AG08396 (cell line): ENCODE measurements at places on chromosomes 13 and 19.

GRCh38 chr19:45630463-45630862, 8.7 kb downstream of the EML2 start:
- peak; percentile 82 for DNase-seq

DNA sequence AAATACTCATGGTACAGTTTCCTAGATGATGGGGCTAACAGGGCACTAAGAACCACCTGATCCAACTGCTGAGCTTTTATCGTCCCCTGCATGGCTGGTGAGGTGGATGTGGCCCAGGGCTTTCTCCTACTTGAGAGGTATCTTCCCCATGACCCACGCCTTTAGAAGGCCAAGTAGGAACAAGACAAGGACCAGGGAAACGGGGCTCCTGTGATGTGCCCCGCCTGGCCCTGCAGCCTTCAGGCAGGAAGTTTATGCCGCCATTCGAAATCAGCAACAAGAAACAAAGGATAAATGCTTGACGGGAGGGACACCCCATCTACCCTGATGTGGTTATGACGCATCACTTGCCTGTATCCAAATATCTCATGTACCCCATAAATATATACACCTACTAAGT, 4.1 kb downstream of the NLRP13 start:
- no peak for DNase-seq

DNA sequence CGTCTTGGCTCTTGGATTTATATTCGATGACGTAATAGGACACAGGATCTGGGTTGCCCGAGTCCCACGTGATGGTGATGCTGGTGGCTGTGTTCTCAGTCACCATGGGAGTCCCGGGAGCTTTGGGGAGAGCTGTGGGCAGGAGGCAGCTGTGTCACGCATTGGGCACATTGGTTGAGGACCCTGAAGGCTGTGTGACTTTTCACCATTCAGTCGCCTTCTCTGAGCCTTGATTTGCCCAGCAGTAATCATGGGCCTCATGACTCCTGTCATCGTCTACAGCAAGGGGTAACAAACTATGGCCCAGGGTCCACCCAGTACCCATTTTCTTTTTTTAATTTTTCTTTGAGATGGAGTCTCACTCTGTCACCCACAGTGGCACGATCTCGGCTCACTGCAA, 96.3 kb downstream of the PTPRS start:
- no peak for DNase-seq

GRCh38 chr19:2729943-2730818, 9.0 kb upstream of the DIRAS1 start:
- no peak for DNase-seq

GRCh38 chr19:18153556-18154134, 682 bp downstream of the PIK3R2 start:
- peak; percentile 51 for DNase-seq

- peak; percentile 40 for DNase-seq
Measured at GRCh38 chr13:28046981-28047380, 53.4 kb downstream of the FLT3 start.

- no peak for DNase-seq
Measured at GRCh38 chr13:27965343-27965739, 3.8 kb downstream of the CDX2 start.

- DNase-seq: no peak
Measured at GRCh38 chr19:33953023-33953422, 156.4 kb downstream of the KCTD15 start.

GRCh38 chr19:41533671-41534215, 42.2 kb upstream of the CEACAM21 start:
- DNase-seq: no peak

- no peak for DNase-seq
Measured at GRCh38 chr13:110458594-110459365, 102.7 kb downstream of the RAB20 start.

DNA sequence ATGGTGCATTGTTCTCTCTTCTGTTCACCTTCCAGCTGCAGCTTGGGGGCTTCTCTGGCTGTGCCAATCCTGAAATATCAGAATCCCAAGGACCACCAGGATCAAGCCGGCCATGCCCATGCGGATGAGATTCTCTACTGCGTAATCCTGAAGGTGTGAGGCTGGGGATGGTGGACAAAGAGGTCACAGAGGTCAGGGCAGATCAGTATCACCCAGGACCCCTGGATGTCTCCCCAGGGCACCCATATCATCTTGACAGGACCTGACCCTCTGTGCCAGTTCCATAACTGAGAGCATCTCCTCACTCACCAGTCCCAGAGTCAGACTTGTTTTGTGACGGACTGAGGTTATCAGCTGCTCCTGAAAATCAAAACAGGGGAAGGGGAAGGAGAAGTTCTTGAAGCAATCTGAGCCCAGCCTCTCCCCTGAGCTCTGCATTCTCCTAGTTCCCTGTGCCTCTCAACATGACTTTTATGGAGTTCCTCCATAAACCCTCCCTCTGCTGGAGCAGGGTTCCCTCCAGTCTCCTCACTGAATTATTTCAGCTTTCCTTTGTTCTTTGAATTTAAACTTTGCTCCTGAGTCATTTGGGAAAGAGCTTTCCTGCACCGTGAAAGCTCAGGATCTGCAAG, 5.5 kb downstream of the LILRA5 start:
- no peak for DNase-seq

- DNase-seq: no peak
Measured at GRCh38 chr13:26988059-26988769, 183.4 kb downstream of the USP12 start.

DNA sequence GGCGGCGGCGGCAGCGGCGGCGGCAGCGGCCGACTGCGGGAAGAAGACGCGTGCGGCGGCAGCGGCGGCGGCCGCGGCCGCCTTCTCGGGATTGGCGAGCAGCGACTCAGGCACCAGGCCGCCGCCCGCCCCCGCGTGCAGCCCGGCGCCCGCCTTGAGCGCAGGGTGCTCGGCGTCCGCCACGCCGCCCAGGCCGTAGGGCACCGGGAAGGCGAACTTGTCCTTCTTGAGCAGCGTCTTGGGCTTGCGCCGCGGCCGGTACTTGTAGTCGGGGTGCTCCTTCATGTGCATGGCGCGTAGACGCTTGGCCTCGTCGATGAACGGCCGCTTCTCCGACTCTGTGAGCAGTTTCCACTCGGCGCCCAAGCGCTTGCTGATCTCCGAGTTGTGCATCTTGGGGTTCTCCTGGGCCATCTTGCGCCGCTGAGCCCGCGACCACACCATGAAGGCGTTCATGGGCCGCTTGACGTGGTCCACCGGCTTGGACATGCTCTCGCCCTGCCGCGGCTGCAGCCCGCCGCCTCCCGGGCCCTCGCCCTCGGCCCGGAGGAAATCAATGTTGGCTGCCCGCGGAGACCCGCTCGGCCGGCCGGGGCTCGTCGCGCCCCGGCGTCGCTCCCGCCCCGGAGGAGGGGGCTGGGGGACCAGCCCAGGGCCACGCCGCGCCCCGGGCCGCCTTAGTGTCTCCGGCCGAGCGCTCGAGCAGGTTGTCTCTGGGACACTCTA, 621 bp downstream of the SOX21 start:
- no peak for DNase-seq

DNA sequence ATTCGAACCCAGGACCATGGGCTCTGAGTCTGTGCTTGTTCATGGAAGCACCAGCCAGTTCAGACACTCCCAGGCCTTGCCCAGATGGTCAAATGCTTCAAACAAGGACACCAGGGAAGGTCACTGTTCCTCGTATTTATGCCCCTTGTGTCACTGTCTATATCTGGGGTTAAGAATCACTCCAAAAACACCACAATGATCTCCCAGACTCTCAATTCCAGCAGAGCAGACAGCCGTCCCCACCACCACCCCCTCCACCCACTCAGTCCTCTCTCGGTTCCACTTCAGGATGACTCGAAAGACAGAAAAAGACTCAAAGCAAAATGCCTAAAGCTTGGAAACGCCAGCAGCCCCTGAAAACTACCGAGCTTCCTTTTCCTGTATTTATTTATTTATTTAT, 79.0 kb downstream of the INSR start:
- no peak for DNase-seq

- DNase-seq: no peak
Measured at GRCh38 chr19:35790981-35791813, 15.8 kb downstream of the ARHGAP33 start.

- no peak for DNase-seq
Measured at GRCh38 chr19:15937771-15938170, 3.4 kb upstream of the CYP4F11 start.

GRCh38 chr13:27968316-27969081, 616 bp downstream of the CDX2 start:
- DNase-seq: no peak

DNA sequence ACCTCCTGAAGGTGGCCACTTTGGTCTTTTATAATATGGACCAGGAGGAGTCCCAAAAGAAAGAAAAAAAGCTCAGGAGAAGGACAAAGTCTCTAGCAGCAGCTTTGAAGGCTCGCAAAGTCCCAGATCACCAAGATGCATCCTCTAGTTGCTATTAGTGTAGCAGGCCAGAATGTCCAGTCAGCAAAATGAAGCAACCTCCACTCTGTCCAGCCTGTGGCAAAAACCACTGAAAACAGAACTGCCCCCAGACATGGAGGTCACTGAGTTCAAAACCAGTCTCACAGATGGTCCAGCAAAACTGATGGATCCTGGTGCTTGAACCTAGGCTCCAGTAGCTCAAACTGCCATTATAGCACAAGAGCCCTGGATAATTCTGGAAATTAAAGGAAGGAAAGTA, 10.4 kb downstream of the LILRB4 start:
- DNase-seq: no peak

DNA sequence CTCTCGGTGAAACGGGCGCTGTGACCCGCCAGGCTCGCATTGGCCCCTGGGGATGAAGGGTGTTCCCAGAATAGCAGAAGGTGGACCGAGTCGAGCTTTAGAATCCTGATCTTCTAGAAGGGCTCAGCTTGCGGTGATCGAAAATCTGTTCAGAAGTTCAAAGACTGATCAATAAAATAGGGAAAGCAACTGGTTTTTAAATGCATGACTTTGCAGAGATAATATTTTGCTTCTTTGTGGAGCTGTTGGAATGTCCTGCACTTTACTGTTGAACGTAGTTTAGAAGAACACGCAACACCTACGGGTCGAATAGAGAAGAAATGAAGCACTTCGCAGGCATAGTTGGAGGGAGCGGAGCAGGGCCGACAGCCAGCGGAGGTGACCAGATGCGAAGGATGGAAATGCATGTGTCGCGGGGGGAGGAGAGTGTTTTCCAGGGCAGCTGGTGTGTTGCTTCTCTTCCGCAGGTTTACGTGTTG, 766 bp downstream of the CEBPG start:
- DNase-seq: peak; percentile 35

GRCh38 chr19:4831304-4831978, at the start of gene TICAM1:
Gene TICAM1 (minus strand): TSS chr19:4831712. CDS start chr19:4818377, 13,335 bp downstream.
- DNase-seq: peak; percentile 85

GRCh38 chr13:96082640-96083039, 7.3 kb upstream of the HS6ST3 start:
- no peak for DNase-seq

- no peak for DNase-seq
Measured at GRCh38 chr13:28607187-28607955, 51.6 kb upstream of the POMP start.

DNA sequence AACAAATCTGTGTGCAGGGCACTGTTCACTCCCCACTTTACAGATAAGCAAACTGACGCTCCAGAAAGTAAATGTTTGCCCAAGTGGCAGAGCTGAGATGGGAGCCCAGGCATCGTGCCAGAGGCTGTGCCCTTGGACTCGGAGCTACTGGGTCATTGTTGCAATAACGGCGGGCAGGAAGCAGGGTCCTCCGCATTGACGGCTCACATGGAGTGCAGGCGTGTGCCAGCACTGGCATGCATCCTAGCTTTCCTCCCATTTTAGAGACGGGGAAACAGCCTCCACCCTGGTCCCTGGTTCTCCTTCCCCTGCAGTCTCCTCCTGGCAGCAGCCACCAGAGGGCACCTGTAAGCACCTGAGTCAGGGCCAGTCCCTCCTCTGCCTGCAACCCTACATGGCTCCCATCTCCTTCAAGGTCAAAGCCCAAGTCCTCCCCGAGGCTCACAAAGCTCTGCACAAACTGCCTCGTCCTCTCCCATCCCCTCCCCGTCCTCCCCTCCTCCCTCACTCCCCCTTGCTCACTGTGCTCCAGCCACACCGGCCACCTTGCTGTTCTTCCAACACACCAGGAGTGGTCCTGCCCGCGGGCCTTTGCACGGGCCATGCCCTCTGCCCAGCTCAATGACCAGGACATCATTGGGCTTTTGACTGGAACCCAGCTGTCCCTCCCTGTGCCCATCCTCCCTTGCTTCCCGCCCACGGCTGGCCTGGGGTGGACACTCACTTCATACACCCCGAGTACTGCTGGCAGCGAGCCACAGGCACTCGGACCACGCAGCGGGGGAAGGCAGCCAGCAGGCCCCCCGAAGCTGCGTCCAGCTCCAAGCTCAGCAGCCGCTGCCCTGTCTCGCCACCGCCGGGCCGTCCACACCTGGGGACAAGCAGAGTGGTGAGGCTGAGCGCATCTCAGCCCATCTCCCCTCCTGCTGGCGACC, 7.7 kb upstream of the LRG1 start:
- DNase-seq: no peak

GRCh38 chr13:49587311-49587847, 2.0 kb upstream of the RCBTB1 start:
- peak; percentile 57 for DNase-seq

DNA sequence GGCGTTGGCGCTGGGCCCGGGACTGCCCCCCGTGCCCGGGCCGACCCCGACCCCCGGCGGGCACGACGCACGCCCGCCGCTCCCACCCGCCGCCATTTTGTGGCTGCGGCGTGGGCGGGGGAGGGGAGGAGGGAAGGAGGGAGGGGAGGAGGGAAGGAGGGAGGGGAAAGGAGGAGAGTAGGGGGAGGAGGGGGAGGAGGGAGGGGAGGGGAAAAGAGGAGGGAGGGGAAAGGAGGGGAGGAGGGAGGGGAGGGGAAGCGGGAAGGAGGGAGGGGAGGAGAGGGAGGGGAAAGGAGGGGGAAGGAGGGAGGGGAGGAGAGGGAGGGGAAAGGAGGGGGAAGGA, at the start of gene BTBD2:
Gene BTBD2, minus strand, starts transcription at position 107 of the 343 bp plus-strand sequence. Its CDS starts 11 bp downstream, at position 96.
- no peak for DNase-seq

DNA sequence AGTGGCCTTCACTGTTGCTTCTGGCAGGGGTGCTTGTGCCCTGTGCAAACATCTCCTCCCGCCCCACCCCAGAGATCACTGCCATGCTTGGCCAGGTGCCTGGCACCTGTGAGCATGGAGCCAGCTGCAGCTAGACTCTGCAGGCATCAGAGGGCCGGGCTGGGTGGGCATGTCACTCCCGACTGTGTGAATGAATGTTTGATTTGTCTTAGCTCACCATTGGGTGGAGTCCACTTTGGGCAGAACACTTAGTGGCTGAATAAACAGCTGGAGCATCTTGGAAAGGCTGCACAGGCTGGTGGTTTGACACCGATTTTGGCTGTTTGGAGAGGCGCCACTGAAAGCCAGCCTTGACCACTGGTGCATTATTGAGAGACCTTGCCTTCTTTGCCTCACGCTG, 267.3 kb downstream of the DLEU7 start:
- no peak for DNase-seq

GRCh38 chr13:35881360-35881759, 249.8 kb downstream of the DCLK1 start:
- no peak for DNase-seq

GRCh38 chr19:44648631-44649251, 5.0 kb downstream of the PVR start:
- peak; percentile 73 for DNase-seq

DNA sequence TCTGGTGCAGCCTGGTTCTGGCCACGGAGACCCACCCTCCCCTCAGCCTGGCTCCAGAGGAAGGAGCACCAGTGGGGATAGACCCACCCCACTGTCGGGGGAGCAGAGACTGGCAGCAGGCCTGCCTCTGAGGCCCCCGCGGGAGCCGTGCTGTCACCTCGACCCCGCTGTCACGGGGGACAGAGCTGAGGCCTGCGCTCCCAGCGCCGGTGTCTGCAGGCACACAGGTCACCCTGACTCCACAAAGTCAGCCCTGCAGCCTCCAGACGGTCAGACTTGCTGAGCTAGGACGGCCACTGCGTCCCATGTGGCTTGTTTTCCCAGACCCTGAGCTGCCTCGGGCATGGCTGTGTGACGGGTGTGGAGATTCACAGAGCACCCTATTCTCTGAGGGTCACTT, 32.3 kb downstream of the GNG7 start:
- no peak for DNase-seq
